D721Med (cell line): ENCODE measurements at places on chromosomes 1 and 21.

DNA sequence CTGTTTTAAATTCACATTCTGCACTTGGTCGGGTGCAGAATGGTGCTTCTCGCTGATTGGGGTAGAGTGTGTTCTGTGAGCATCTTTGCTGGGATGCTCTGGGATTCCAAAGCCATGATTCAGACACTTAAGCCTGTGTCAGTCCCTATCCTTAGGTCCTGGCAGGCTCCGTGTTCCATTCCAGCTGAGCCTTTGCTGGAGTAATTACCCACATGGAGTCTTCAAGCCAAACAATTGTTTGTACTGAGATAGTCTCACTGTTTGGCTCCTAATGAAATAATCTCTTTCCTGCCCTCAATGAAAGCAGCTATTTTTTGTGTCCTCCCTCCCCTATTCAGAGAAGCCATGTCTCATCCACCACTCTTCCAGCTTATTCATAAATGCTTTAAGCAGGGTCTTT lies 18.7 kb downstream of the SMAP2 start:
- DNase-seq = no peak

GRCh38 chr1:47191940-47192457 lies 2.2 kb upstream of the PDZK1IP1 start:
- DNase-seq = no peak

DNA sequence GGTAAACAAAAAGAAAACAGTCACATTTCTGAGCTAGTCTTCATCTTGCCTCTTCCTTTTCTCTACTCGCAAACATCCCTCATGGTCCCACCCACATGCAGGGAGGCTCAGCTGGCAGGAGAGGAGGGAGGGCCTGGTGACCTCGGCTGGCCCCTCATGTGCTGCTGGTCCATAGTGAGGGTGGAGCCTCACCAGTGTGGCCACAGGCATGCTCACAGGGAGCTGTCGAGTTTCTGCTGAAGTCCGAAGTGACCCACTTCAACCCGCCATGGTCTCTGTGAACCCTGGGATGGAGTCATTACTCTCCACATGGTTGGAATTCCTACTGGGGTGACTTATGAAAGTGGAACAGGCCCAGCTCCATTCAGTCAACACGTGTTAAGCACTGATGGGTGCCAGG lies 253.4 kb downstream of the RHOU start:
- DNase-seq = no peak

DNA sequence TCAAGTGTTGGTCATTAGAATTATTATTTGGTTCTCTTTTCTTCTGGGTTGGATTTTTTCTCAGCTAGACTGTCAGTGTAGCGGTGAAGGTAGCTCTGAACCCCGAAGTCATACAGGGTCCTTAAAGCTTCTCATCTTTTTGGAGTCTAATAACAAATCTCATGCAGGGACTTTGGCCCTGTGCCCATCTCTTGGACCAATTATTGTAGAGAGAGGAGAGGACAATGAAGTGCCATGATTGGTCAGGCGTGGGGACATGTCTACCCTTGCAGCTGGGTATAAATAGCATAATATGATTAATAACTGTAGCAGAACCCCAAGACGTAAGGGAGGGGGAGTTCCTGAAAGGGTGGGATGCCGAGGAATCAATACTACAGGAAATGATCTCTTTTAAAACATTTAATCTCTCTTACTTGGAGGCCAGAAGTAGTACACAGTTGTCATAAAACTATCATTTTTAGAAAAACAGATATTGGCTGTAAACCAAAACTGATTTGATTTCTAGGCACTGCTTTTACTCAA lies 8.8 kb downstream of the MAGI3 start:
- no peak for DNase-seq

- DNase-seq = no peak
Measured at GRCh38 chr1:168340781-168341482, 60.3 kb downstream of the TBX19 start.

DNA sequence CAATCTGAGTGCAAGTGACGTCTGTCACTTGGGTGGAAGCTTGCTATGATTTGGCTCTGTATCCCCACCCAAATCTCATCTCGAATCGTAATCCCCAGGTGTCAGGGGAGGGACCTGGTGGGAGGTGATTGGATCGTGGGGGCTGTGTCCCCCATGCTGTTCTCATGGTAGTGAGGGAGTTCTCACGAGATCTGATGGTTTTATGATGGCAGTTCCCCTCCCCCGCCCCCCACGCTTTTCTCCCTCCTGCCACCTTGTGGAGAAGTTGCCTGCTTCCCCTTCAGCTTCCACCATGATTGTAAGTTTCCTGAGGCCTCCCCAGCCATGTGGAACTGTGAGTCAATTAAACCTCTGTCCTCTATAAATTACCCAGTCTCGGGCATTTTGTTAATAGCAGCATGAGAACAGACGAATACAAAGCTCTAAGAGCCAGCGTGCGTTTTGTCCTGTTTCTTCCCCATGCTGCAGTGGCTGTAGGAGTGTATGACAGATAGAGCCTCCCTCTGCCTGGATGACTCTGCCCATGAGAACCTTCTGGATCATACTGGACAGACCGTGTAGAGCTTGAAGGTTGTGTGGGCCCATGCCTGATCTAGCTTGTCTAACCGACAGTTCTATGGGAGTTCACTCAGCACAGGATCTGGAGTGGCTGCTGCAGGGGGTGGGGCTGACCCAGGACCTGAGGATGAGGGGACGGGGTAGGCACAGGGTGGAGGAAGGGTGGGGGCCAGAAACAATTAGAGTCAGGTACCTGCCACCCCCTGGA lies 139.7 kb upstream of the ERRFI1 start:
- no peak for DNase-seq

DNA sequence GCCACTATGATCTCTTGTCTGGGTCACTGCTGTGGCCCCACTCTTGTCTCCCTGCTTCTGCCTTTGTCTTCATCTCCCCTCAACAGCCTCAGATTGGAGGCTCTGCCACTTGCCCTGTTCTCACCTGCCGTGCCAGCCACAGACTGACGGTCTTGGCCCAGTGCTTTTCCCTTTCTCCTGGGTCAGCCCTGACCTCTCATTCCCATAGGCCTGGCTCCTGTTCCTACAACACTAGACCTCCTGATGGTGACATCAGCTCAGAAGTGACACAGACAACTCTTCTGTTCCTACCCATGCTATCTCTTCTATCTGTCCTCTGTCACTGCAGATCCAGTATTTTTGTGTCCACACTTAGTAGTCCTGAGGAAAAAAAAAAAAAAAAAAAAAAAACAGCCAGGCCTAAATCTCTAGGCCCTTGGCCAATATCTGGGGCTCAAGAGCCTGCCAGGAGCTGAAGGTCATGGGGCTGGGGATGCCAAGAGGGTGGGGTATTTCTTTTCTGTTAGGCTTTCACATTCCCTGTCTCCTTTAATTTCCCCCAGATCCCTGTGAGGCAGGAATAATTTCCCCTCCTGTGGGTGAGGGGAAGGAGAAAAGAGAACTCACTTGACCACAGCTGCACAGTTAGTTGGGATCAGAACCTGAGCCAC lies 42.0 kb upstream of the FOXO6 start:
- DNase-seq = no peak

DNA sequence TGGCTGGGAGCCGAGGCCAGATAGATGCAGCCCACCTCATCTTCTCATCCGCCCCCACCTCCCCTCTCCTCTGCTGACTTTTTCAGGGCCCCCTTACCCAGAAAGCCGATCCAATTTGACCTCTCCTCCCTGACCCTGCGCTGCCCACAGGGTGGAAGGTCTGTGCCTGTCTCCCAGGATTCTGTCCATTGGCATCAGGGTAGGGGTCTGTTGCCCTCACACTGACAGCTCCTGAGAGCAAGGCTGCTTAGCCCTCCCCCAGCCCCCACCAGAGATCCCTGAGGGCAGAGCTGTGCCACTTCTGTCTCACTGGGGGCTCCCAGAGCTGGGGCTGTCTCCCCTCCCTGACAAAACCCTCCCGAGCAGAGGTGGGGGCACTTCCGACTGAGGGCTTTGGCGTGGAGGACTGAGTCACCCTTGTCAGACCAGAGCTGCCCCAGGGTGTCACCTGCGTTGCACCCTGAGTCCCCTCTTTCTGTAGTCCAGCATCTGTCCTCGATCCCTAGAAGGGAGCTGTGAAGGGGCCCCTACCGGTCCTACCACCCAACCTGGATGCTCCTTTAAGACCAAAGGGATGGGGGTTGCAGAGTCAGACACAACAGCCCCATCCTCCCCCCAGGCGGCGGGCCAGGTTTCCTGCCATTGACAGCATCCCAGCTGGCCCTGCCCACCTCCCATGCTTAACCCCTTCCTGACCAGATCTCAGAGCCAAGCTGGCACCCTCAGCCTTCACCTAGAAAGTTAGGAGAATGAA lies 2.4 kb upstream of the FAM110D start:
- DNase-seq = no peak
